ENCODE measurements at places on chromosomes 16 and 17.

GRCh38 chr16:70364399-70364798, 17.7 kb downstream of the DDX19A start:
- DNase-seq: no peak

- no peak for DNase-seq
Observed at GRCh38 chr16:49548325-49548970, 174.8 kb downstream of the C16orf78 start.

- no peak for DNase-seq
Observed at GRCh38 chr16:49993579-49993978, 31.4 kb upstream of the CNEP1R1 start.

GRCh38 chr17:64213995-64214811, 48.9 kb downstream of the TEX2 start:
- DNase-seq: no peak

DNA sequence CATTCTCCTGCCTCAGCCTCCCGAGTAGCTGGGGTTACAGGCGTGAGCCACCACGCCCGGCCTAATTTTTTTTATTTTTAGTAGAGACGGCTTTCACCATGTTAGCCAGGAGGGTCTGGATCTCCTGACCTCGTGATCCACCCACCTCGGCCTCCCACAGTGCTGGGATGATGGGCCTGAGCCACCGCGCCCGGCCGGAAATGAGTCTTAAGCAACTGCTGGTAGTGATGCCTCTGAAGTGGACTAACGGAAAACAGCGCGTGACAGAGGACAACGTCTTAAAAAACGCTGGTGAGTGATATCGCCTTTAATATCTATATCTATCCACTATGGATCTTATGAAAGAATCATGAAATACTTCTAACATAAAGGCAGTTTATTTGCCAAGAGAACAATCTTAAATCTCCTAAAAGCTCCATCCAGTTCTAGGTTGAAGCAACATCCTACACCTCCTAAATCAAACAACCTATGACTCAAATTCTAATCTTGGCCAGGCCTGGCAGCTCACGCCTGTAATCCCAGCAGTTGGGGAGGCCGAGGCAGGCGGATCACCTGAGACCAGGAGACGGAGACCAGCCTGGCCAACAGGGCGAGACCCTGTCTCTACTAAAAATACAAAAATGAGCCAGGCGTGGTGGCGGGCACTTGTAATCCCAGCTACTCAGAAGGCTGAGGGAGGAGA, 69.8 kb downstream of the NXN start:
- no peak for DNase-seq

- DNase-seq: no peak
Observed at GRCh38 chr16:64478252-64478906, 643.5 kb downstream of the CDH11 start.

DNA sequence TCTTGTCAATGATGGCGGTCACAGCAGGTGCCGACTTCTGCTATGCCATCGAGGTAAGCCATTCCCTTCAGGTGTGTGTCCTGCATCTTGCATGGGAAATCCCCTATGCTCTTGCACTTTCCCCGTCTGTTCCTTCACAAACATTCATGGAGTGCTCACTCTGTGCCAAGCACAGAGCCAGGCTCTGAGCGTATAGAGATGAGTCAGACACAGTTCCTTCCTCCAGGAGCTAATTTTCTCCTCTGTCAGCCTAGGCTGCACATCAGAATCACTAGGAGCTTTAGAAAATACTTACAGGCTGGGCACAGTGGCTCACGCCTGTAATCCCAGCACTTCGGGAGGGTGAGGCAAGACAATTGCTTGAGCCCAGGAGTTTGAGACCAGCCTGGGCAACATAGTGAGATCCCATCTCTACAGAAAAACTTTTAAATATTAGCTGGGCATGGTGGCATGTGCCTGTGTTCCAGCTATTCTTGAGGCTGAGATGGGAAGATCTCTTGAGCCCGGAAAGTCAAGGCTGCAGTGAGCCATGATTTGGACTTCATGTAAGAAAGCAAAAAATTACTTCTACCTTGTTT, 14.1 kb downstream of the PRMT7 start:
- no peak for DNase-seq

- DNase-seq: no peak
Observed at GRCh38 chr16:58853854-58854791, 120.0 kb upstream of the GOT2 start.

DNA sequence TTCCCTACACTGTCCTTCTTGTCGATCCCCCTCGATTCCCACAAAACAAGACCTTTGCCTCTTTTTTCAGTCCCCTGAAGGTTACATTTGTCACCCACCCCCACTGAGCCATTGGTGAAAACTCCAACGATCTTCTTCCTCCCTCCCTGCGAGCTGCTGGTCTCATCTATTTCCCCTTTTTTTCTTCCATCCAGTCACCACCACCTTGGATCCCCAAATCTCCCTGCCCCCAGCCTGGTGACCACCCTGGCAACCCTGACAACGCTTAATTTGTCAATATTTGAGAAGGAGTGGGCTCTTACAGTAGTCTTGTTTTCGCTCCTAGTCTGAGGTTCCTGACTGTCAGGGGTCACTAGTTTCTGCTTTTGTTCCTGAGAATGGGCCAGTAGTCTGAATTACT, 62.9 kb downstream of the SMPD3 start:
- DNase-seq: no peak

DNA sequence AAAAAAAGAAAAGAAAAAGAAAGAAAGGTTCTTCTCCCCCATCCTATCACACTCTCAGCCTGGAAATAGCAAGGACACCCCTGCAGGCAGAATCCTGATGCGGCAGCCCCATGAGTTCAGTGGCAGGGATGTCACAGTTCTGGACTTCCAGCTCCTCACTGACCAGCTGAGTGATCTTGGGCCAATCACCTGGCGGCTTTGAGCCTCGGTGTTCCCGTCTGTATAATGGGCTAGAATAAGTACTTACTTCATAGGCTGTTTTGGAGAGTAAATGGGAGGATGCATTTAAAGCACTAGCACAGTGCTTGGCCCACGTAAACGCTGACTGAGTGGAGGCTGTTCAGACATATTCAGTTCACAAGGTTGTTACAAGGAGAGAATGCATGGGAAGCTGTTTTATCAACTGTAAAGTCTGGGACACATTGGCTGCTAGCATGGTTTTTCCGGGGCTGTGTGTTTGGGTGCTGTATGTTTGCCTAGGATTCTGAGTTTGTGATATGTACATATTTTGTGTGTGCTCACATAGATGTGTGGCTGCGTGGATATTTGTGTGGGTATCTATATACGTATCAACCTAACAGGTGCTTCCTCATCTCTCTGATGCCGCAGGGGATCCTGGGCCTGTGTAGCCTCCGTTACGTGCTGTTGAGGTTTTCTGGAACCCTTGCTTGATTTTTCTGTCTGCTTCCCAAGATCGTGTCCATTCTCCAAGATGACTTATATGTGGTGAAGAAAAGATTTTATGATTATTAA, 3.4 kb downstream of the BHLHA9 start:
- no peak for DNase-seq

GRCh38 chr17:68452724-68453290, 4.5 kb downstream of the WIPI1 start:
- DNase-seq: no peak

- DNase-seq: no peak
Observed at GRCh38 chr16:12874186-12874585, 27.2 kb upstream of the SHISA9 start.

DNA sequence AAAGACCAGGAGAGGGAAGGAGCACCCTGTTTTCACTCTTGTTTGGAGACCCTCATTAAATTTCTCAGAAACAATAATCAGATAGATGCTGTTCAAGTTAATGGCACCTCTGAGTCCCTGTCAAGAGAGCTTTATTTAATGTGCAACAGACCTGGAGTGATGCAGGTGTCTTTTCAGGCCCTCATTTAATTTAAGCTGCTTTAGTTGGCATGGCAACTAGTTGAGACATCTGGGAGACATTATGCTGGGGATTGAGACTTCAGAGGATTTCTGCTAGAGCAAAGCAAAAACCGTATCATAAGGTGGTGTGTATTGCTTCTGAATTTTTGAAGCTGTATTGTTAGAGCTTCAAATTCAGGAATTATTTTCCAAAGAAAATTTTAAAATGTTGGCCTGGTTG, 108.5 kb downstream of the NLK start:
- DNase-seq: no peak

DNA sequence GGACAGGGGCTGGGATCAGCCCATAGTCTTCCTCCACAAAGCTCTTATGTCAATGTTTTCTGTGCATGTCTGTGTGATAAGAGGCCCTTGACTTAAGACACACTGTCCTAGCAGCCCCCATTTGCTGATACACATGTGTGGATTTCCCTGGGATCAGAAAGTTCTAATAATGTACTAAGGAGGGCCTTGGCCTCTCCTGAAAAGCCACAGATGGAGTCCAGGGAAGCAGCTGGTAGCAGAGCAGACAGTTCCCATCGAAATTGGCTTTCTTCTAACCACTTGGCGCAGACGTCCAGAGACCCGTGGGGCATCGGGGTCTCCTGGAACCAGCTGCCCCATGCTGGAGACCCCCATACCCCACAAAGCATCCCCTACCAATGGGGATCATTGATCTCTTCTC, 4.3 kb upstream of the GP2 start:
- no peak for DNase-seq

DNA sequence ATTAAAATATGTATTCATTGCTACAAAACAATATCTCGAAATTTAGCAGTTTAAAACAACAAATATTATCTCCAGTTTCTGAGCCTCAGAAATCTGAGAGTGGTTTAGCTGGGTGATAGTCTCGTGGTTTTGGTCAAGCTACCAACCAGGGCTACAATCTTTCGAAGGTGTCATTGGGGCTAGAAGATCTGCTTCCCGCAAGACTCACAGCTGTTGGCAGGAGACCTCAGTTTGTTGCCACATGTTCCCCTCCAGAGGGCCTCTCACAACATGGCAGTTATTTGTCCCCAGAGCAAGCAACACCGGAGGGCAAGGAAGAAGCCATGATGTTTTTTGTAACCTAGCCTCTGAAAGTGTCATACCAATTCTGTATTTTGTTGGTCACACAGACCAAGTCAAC, 12.0 kb upstream of the BCAS3 start:
- no peak for DNase-seq

- peak; percentile 73 for DNase-seq
Observed at GRCh38 chr17:28599311-28600184, 723 bp upstream of the SPAG5 start.

DNA sequence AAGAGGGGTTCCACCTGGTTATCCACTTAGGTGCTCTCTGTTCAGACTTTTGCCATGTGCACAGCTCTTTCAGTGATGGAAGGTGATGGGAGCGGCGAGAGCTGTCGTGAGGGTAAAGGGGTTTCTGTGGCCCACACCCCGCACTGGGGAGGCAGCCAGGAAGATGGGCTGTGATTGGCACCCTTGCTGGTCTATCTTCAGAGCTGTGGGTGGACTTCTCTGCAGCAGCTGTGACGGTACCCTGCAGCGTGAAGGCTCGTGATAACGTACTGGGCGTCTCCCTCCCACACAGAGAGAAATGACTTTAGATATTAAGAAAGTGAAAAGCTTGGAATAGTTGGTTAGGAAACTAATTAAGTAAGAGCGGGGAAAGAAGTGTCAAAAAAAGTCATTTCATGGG, 45.8 kb downstream of the MPRIP start:
- no peak for DNase-seq

DNA sequence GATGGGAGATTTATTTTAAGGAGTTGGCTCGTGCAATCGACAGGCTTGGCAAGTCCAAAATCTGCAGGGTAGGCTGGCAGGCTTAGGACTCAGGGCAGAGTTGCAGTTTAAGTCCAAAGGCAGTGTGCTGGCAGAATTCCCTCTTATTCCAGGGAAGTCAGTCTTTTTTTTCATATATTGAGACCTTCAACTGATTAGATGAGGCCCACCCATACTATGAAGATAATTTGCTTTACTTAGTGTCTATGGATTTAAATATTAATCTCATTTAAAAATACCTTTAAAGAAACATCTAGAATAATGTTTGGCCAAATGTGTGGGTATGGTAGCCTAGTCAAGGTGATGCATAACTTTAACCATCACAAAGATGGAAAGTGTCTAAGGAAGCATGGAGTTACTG, 99.8 kb downstream of the CNTNAP4 start:
- no peak for DNase-seq

DNA sequence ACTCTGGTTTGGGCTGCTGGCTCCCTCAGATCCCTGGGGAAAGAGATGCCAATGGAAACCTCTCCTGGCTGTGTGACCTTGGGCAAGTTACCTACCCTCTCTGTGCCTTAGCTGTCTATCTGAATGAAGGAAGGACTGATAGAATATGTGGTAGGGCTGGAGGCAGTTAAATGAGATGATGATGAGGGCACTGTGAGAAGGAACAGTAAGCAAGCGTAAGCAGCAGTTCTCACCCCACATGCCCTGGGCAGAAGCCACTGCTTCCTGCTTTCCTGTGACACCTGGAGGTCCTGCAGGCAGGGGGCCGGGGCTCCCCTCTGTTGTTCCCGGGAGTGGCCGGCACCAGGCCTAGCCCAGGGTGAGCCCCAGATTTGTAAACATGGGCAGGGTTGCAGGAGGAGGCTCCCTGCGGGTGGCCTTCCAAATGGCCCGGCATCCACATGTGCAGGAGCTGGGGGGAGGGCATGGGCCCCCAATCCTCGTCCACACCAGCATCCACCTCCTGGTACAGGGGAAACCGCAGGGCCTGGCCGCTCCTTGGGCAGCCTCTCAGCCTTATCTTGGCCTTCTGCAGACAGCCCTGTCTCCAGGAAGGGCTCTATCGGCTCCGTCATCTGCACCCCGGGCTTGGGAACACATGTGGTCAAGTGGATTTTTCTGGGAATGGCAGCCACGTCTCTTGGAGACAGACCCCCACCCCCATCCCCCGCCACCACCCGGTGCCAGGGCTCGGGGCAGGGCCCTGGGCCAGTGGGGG, 235.6 kb upstream of the GSE1 start:
- DNase-seq: no peak

GRCh38 chr17:13646969-13647542, 45.3 kb upstream of the HS3ST3A1 start:
- no peak for DNase-seq

- DNase-seq: no peak
Observed at GRCh38 chr16:84104231-84104630, 12.5 kb downstream of the MBTPS1 start.

GRCh38 chr17:59607817-59608403, 11.8 kb upstream of the CLTC start:
- DNase-seq: no peak

- peak; percentile 17 for DNase-seq
Observed at GRCh38 chr16:48613061-48613957, 3.3 kb upstream of the N4BP1 start.

GRCh38 chr17:81952792-81953228, 5.8 kb upstream of the MYADML2 start:
- no peak for DNase-seq

- no peak for DNase-seq
Observed at GRCh38 chr17:51537996-51538550, 277.7 kb downstream of the UTP18 start.

- DNase-seq: no peak
Observed at GRCh38 chr17:30379303-30379902, 676 bp downstream of the CPD start.

GRCh38 chr17:33493566-33493965, 200.5 kb upstream of the ASIC2 start:
- no peak for DNase-seq

DNA sequence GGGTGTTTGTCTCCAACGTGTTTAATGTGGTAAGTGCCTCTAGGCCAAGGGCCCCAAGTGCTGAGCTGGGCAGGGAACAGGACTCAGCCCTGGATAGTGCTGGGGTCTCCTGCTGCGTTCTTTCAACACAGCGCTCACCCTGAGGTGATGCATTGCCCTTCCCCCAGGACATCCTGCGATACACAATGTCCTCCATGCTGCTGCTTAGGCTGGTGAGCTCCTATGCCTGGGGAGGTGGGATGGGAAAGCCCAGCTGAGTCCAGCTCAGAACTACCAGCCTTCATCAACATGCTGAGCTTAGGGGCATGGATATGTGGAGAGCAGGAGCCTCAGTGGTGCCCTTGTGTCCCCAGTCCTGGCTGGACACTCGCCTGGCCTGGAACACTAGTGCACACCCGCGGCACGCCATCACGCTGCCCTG, 563 bp downstream of the ZACN start:
- no peak for DNase-seq

Data from NCI-H510A treated with DMSO at 0.1 percent for 48 hours (cell line).